Inflammatory macrophage (primary cell): ENCODE measurements at places on chromosomes 2 and 18.
A peak's percentile ranks its signal among the peaks of the same experiment; 100 is the strongest.

DNA sequence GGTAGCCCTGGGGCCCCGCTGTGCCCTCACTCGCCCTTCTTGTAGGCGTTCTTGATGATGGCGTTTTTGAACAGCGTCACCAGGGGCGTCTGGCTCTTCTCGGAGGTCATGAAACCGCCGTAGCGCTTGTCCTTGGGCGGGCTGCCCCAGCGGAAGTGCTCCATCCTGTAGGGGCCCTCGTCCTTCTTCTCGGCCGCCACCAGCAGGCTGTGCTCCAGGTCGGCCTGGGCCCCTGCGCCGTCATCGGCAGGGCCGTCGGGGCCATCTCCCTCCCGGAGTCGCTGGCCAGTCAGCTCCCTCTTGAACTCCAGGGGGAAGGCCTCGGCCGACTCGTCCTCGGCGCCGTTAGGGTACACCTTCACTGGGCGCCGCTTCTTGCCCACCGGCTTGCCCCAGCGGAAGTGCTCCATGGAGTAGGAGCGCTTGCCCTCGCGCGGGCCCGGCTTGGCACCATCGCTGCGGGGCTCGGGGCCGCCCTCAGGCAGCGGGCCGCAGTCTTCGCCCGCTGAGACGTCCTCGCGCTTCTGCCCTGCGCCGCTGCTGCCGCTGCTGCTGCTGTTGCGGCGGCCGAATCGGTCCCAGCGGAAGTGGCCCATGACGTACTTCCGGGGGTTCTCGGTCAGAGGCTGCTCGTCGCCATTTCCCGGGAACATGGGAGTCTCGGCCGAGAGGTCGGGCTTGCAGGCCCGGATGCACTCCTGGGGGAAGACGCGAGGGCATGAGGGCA lies 7.2 kb downstream of the POMC start:
- DNase-seq, result peak; percentile 68

- no peak for DNase-seq
Measured at GRCh38 chr2:143420313-143420712, 291.1 kb downstream of the ARHGAP15 start.

- DNase-seq, result no peak
Measured at GRCh38 chr2:234245945-234246344, 195.4 kb downstream of the SPP2 start.

GRCh38 chr18:23532848-23533247 lies 29.5 kb downstream of the RMC1 start:
- DNase-seq, result no peak

GRCh38 chr2:128366713-128367511 lies 48.2 kb upstream of the HS6ST1 start:
- no peak for DNase-seq

DNA sequence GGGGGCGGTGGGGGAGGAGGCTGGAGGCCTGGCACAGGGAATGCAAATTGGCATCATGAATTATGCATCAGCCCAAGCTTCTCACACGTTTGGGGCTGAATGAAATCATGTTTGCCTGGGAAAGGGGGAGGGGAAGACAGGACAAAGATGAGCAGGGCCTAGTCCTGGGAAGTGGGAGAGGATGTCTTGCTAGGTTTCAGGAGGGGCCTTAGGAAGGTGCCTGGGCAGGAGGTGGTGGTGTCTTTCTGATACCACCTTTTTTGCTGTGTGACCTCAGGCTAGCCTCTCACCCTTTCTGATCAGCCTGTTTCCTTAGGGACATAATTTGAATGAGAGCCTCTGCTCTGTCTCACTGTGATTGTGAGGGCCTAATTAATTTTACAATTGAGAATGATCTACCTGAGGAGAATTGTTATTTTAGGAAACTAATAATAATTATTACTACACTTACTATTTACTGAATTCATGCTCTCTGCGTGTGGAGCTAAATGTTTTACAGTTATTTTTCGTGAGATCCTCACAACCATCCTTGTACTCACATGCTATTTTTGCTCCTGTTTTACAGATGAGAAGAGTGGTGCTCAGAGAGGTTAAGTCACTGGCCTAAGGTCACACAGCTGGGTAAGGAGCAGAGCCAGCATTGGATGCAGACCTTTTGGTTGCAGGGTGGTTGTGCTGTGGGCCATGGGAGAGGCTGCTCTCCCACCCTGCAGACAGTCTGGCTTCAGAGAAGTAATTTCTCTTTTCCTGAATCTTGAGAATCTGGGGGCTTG lies 39.6 kb downstream of the INHBB start:
- no peak for DNase-seq

DNA sequence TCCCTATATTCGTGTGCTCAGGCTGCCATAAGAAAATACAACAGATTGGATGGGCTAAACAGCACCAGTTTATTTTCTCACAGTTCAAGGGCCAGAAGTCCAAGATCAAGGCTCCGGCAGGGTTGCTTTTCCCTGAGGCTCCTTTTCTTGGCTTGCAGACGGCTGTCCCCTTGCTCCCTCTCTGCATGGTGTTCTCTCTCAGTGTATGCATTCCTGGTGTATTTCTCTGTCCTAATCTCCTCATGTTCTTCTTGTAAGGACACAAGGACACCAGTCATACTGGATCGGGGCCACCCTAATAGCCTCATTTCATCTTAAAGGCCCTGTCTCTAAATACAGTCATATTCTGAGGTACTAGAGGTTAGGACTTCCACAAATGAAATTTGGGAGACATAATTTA lies 62.6 kb upstream of the SLC16A14 start:
- DNase-seq, result no peak

DNA sequence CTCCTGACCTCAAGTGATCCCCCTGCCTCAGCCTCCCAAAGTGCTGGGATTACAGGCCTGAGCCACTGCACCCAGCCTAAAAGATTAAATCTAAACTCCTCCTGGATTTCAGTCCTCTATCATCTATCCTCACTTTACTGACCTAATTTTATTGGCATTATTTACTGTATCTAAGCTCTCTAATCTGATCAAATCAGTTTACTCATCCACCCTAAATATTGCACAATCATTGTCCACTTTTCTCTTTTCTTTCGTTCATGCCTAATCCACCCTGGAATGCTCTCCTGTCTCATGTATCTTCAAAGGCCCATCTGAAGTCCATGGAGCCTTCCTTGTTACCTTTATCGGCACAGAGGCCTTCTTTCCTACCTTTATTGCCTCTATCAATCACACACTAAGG lies 31.6 kb upstream of the GPR155 start:
- no peak for DNase-seq

GRCh38 chr2:96500385-96501066 lies 4.6 kb downstream of the NEURL3 start:
- DNase-seq, result no peak

- no peak for DNase-seq
Measured at GRCh38 chr2:230895536-230896345, 29.3 kb downstream of the GPR55 start.

DNA sequence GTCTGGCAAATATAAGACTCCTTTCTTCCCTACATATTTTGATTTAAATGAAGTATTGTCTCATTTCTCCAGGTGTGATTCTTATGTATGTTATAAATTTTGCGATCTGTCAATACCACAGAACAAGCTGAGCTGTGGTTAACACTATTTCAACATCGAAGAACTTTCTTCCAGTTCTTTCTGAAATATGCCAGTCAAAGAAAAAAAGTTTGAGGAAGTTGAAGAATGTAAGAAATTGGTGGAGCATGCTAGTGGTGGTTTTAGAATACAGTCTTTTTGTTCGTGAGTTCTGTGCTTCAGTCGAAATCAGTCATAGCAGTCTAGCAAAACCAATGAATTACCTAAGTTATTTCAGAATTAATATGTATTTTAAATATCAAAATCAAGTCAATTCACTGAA lies 8.6 kb upstream of the COBLL1 start:
- DNase-seq, result peak; percentile 40

- DNase-seq, result no peak
Measured at GRCh38 chr2:11745613-11746375, 638 bp upstream of the LPIN1 start.

DNA sequence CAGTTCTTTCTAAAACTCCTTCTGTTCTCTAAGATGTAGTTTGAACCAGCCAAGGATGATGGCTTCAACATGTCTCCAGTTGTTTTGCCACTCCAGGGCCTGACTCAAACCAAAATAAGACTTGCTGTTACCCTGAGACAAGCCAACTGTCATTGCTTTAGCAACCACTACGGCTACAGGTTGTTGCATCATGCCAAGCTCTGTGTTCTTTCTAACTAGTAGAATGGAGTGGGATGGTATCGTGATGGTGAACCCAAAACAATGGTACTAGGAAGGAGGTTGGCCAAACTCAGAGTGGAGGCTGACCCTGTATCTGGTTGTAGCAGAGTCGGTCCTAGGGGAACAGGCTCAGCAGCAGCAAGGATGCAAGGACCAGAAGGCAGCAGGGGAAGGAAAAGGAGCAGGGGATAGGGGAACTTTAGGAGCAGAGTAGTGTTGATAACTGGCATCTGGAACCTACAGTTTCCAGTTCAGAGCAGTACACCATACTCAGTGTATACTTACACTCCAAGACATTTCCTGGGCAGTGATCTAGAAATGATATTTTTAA lies 51.6 kb downstream of the PDK1 start:
- no peak for DNase-seq

DNA sequence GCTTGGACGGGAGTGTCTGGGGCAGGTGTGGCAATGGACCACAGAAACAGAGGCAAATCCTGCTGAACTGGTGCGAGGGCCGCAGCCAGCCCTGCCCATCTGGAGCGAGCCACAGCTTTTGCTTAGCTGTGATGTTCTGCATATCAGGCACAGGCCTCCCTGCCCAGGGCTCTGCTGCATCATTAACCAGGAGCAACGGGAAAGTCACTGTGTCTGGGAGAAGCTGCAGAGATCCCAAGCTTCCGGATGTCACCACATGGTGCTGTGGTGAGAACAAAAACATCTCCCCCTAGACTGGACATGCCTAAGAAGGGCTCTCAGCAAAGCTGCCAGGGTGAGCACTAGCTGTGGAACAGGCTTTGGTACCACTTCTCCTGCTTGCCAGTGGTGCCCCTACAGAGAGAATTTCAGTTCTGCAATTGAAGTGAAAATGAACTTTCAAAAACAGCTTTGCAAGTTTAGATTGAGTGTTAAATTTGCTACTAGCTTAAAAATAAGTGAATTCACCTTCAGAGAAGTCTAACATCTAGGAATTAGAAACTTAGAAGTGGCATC lies 172.9 kb upstream of the MYT1L start:
- no peak for DNase-seq

- peak; percentile 45 for DNase-seq
Measured at GRCh38 chr2:197113275-197113711, 186.8 kb upstream of the PGAP1 start.

DNA sequence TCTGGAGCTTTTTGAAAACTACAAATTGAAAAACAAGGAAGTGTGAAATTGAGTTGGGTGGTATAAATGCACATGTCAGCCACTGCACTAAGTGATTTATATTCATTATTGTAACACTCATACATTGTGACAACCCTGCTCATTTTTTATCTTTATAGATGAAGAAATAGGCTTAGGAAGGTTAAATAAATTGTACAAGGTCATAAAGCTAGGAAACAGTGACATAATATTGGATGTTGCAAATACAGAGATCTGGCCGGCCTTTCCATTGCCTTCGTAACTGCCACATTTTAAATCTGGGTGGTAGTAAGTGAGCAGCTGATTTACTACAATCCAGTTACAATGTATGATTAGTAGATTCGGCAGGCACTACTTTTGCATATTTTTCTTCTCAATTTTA lies 76.6 kb upstream of the LPIN2 start:
- DNase-seq, result no peak

DNA sequence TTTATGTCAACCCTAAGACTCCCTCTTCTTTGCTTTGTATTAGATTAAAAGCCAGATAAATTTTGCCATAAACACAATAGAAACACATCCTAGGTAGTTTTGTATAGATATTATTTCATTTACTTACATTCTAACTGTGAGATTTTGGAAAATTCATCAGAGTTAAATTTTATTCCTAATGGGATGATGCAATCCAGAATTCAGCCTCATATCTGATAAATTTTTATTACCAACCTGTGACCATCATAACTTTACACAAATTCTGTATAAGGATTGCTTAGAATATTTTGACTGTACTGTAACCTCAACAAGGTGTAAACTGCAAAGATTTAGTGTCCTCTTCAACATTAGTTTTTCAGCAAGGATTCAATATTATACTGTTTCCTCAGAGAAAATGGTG lies 4.4 kb downstream of the SLC5A7 start:
- DNase-seq, result no peak

DNA sequence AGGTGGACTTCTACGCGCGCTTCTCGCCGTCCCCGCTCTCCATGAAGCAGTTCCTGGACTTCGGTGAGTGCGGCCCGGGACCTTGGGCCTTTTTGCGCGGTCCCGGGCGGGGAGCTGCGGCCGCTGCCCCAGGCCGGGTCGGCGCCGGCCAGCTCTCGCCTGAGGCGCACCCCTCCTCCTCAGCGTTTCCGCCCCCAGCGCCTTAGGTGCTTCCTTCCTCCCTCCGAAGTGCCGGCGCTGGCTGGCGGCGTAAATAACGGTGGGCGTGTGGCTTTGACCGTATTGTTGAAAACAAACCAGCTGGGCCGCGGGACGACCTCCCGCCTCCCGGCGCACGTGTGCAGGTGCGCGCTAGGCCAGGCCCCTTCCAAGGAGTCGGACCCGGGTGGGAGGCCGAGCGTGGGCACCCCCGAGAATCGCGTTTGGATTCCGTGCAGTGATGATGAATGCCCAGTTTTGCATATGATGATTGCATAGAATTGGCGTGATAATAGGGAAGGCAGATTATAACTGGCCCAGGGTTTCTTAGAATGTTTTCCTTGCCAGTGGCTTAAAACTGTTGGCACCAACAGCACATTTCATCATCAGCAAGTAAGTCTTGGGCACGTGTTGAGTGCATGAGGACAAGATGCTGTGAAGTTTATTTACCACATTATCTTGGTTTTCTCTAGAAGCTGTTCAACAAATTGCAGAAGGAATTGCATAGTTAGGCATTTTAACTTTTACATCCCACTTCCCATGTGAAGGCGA lies 569 bp downstream of the PDK1 start:
- peak; percentile 84 for DNase-seq

- no peak for DNase-seq
Measured at GRCh38 chr2:11922294-11922693, 175.9 kb downstream of the LPIN1 start.

DNA sequence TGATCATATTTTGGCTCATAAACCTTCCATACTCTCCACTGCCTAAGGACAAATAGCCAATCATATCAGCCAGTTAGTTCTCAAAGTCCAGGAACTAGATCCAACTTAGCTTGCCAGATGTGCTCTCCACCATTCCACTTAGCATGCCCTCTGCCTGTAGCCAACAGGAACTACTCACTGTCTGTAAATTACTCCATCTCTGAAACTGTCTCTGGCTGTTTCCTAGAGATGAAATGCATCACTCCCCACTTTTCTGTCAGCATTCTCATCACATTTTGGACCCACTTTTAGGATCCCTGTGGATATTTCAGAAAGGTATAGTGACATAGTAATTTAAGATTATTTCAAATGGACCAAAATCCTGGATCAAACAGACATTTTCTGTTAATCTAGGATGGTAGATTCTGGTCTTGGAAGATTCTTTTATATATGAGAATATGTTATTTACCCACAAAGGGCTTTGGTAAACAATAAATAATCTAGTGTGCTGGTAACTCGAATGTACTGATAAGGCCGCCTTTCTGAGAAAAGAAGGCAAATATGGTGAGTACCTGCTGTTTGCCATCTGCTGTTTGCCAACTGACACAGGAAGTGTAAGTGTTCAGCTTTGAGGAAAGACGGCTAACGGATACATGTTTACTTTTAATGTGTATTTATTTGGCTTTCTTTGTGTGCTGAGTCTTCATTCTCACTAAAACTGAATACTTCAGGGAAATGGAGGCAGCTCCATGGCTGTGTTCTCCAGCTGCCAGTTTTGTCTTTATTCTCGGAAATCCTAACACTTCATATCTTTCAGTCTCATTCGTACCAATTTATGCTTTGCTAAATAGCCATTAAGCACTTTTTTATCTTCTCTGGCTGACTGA lies 79.5 kb downstream of the EVA1A start:
- DNase-seq, result no peak
